ENCODE measurements at places on chromosomes 5 and 9.

DNA sequence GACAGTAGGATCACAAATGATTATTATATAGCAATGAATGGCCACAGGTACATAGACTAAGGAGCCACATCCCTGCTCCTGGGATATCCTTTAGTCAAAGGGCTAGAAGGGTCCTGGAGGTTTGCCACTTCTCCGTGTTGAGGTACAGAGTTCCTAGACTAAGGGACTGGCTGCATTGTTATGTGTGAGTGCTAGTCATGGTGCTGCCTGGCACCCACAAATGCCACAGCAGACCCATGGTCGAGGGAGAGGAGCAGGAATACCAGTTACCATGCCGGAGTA, 47.4 kb downstream of the EXOSC2 start:
- DNase-seq: no peak

- DNase-seq: no peak
Observed at GRCh38 chr9:79195879-79196278, 375.9 kb upstream of the TLE4 start.

DNA sequence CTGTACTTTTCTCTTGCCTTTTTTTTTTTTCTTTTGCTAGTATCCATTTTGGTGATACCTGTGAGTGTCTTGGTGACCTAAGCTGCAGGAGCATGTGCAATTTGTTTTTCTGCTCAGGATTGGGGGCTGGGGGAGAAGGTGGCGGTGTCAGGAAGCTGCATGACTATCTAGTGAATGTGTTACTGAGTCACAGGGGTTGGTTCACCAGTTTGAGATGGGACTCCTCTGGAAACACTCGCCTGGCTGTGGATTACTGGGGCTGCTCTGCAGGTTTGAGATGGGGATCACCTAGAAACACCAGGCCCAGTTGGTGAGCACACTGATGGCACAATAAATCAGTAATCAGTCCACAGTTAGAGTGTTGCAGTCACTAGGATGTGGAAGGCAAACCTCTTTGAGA, 447.9 kb downstream of the SPATA31D1 start:
- no peak for DNase-seq

DNA sequence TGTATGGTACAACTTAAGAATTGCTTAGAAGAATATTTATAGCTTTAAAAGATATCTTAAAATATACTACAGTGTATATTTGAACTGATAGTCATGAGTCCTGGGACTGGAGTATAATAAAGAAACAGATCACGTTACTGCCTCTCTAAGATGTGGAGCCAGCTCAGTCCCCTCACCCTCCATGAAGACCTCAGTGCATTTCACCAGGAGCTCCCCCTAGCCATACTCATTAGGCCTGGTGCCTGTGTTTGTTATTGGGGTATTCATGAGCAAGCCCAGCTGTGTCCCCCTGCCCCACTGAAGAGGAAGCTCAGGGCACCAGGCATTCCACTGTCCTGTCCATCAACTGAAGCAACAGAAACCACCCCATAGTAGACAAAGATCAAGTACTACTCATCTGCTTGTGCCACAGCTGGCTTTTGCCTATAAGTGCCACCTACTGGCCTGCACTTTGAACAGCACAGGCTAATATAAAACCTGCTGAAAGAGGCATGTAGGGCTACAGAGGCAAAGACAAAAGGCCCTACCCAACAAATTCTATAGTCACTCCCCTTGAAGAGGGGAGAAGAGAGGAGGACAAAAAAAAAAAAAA, 850.2 kb upstream of the NUDT12 start:
- no peak for DNase-seq

GRCh38 chr5:164809821-164810220, 1304.4 kb downstream of the MAT2B start:
- no peak for DNase-seq

DNA sequence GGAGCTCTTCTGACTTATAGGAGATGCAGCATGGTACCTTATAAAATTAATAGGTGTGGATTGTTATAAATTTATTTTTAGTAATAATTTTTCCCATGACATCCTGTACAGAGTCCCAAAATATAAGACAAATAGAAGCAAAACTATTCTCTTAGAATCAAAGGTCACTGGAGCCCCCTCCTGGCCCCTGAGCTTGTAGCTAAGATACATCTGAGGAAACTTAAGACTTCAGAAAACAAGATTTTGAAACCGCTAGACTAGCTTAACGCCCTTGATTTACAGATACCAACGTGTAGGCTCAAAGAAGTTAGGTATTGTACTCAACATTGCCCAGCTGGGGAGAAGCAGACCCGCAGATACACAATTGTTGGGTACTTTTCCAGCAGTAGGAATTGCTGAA, 45.7 kb upstream of the KCNN2 start:
- DNase-seq: no peak

- no peak for DNase-seq
Observed at GRCh38 chr9:26913138-26913668, 20.6 kb upstream of the CAAP1 start.

GRCh38 chr5:41338136-41338675, 124.9 kb upstream of the C6 start:
- DNase-seq: no peak

GRCh38 chr9:127051881-127052595, 70.4 kb downstream of the ANGPTL2 start:
- no peak for DNase-seq

GRCh38 chr5:168447808-168448207, 38.5 kb upstream of the RARS1 start:
- no peak for DNase-seq

DNA sequence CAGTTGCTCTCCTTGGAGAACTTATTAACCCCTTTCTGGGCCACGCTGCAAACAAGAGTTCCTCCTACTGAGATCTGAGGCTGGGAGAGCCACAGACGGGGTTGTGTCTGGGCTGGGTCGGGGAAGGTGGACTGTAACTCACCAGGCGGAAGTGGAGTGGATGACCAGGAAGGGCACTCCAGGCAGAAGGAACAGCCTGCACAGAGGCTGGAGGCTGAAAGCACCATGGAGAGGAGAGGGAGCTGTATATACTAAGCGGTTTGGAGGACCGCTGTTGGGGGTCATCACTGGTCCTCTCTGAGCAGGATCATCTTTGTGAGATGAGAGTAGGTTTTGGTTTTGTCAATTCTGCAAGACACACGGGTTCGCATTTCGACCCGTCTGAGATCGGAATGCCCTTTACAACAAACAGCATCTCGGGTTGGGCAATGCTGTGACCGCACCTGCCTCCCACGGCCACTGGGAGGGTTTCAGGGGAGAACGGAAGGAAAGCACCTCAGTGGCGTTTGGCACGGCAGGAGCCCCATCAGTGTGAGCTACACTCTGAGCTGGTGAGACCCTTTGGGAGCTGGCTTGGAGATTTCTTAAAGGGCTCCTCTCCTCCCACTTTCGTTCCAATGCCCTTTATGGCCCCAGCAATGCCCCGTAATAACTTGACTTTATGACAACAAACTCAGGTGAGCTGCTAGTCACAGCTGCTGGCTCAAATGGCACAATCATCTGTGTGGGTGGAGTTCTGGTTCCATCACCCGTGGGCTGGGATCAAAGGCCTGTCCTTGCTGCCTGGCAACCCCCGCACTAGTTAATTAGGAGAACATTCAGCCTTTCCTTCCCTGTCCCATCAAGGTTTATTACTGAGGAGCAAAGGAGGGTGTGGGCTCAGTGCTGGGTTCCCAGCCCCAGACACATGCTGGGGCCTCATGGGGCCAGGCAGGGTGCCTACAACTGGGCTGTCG, 18.7 kb upstream of the NEURL1B start:
- DNase-seq: no peak

DNA sequence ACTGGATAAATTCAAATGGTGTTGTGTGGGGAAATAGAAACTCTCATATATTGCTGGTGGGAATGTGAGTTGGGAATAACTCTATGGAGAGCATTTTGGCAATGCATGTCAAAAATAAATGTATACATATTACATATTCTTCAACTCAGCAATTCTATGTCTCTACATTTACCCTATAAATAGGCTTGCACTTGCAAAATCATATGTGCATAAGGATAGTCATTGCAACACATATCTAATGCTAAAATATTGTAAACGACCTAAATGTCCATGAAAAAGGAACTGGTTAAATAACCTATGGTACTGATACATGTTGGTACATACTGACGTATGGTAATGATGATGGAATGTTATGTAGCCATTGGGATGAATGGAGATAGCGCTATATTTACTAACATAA, 94.5 kb upstream of the CHD1 start:
- DNase-seq: no peak

GRCh38 chr5:115895821-115896220, 54.1 kb downstream of the AP3S1 start:
- no peak for DNase-seq

- no peak for DNase-seq
Observed at GRCh38 chr9:92964607-92965060, 17.3 kb downstream of the FGD3 start.

DNA sequence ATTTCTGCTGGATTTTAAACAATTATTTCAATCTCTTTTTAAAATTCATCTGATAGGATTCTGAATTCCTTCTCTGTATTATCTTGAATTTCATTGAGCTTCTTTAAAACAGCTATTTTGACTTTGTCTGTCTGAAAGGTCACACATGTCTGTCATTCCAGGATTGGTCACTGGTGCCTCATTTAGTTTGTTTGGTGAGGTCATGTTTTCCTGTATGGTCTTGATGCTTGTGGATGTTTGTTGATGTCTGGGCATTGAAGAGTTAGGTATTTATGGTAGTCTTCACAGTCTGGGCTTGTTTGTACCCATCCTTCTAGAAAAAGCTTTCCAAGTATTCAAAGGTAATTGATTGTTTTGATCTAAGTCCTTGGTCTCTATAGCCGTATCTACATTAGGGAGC, 39.1 kb downstream of the DENND4C start:
- no peak for DNase-seq
